ENCODE measurements at places on chromosomes 2 and 18.

- no peak for DNase-seq
These were observed 101.1 kb downstream of the RNF144A start for GRCh38 chr2:7018282-7018701.

- no peak for DNase-seq
These were observed 71.1 kb downstream of the ARHGEF33 start for GRCh38 chr2:38960609-38961320.

DNA sequence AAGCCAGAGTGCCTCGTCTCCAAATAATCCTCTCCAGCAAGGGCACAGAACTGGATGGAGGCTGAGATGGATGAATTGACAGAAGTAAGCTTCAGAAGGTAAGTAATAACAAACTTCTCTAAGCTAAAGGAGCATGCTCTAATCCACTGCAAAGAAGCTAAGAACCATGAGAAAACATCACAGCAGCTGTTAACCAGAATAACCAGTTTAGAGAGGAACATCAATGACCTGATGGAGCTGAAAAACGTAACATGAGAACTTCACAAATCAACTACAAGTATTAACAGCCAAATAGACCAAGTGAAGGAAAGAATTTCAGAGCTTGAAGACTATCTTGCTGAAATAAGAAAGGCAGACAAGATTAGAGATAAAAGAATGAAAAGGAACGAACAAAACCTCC is 32.3 kb downstream of the WDPCP start:
- DNase-seq: no peak

GRCh38 chr2:208366215-208367127 is 40.1 kb upstream of the PTH2R start:
- no peak for DNase-seq

- DNase-seq: no peak
These were observed 18.9 kb upstream of the STAT4 start for GRCh38 chr2:191169456-191170300.

- DNase-seq: peak; percentile 25
These were observed 472 bp downstream of the CNOT11 start for GRCh38 chr2:101253013-101253702.

GRCh38 chr2:222992137-222992536 is 59.9 kb upstream of the KCNE4 start:
- DNase-seq: no peak

GRCh38 chr2:199704358-199705238 is 146.4 kb downstream of the FTCDNL1 start:
- no peak for DNase-seq
